ENCODE measurements at places on chromosomes 6 and 20. TPM values are rescaled to one million over a fixed set of nuclear protein-coding genes. Genes with fewer than 3 reads are reported as not detected.

DNA sequence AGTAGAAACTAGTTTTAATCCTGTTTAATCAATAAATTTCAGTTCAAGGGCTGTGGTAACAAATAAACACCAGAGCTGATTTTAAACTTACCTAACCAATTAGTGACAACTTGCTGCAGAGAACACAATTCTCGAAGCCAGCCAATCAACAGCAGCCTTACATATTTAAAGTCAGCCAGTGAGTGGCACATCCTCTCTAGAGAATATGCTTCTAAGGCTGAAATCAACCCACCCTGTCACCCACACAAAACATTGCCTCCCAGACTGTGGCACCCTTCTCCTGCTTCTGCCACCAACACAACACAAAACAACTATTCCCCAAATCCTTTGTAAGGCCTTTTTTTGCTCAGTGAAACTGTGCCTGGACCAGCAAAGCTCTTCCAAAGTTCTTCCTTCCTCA, 306.0 kb downstream of the EYA4 start:
- DNase-seq, result no peak

DNA sequence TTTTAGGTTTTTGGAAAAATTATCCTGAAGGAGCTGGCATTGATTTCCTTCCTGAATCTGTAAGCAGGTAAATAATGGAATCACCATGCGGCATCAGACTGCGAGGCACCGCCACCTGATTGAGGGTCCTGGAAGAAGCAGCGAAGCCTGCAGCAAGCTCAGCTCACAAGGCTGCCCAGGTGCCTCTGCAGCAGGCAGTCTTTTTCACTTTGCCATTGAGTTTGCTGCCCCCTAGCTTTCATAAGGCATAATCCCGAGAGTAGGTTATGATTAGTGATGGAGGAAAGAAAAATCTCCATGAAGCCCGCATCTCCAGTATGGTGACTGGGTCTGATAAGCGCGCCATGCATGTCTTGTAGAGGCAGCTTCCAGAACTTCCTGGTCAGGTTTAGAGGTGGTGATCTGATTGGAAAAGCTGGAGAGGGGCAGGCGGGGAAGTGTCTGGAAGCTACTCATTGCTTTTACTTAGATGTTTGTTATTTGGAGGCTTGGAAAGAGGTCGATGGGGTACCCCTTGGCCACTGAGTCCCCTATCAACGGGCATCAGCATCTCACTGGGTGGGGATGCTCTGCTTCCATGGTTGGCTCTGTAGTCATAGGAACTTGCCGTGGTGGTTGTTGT, 26.7 kb downstream of the IYD start:
- DNase-seq, result peak; percentile 37

GPR6 gene
- total RNA-seq, result not detected

ZC2HC1B gene
- not detected for total RNA-seq

DNA sequence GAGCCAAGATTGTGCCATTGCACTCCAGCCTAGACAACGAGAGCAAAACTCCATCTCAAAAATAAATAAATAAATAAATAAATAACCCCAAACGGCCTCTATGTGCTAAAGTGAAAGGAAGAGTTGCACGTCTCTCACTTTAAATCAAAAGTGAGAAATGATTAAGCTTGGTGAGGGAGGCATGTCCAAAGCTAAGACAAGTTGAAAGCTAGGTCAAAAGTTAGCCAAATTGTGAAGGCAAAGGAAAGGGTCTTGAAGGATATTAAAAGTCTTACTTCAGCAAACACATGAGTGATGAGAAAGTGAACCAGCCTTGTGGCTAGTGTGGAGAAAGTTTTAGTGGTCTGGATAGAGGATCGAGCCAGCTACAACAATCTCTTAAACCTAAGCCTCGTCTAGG, 14.3 kb downstream of the ZBP1 start:
- no peak for DNase-seq

DNA sequence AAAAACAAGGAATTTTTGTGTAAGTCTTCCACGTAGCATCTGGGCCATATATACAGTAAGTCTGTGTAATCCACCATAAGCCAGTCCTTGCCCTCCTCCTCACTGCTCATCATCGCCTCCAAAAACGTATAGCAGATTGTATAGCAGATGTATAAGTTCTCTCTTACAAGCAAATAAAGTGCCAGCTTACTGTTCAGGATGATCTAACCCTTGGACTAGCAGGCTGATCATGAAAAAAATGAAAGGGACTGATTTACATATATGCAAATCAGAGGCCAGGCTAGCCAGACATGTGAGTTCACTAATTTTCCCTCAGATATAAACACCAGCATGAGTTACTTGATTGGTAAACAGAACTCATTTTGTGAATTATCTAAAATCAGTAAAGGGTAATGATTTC, 171.5 kb downstream of the LY86 start:
- DNase-seq, result no peak

KCNK5 gene
- 2.3 TPM for total RNA-seq

GRCh38 chr6:46437671-46438221, 53.5 kb downstream of the RCAN2 start:
- no peak for DNase-seq

DNA sequence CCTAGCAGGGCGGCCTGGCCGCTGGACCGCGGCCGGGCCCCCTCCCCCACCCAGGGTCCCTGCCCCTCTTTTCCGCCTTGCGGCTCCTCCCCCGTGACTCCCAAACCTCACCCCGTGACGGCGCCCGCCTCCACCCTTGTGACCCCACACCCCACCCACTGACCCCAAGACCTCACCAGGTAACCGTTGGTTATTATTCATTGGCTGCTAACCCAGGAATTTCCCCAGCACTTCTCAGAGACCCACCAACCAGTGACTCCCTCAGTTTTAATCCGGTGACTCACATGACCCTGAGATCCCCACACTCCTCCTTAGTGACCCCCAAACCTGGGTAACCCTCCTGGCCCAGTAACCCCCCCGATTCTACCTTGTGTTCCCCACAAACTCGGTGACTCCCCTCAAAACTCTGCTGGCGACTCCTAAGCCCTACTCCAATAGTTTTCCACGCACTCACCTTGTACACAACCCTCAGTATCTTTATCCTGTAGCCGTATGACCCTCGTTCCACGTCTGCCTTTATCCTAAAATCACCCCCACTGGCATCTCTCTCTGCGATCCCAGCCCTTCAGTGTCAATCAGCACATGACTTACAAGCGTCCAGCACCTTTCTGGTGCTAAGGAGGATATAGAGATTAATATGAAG, 534 bp downstream of the ZNF76 start:
- DNase-seq, result peak; percentile 66

DNA sequence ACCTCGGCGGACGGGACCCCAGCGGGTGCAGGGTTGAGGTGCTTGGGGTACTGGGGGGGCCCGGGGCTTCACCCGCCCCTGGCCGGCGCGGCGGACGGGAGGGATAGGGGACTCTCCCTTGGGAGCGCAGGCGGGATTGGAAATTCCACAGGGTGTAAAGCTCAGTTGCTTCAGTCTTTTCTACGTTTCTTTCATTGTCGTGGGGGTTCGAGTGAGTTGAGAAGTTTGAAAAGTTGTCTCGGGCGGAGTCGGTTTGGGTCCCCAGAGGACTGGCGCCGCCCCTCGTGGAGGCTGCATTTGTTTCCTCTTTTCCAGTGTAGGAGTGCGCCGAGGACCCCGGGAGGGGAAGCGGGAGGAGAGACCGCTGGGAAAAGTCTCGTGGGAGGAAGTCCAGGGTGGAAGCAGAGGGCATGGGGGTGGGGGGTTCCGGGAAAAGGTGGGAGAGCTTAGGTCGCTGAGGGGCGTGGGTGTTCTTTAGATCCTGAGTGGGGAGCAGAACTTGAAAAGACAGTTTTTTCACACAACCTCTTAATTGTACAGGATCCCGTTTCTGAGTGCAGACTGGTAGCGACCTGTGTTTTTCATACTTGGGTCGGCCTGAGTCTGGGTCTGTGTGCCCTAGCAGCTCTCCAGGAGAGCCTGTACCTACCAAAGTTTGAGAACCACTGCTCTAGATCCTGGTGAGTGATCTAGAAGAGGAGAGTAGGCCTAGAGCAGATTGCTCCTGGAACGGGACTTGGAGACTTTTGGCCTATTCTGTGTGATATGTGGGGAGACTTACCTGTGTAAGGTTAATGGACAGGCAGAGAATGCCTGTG, 495 bp downstream of the FAM83B start:
- peak; percentile 33 for DNase-seq

TRAPPC3L gene
- total RNA-seq, result not detected

DNA sequence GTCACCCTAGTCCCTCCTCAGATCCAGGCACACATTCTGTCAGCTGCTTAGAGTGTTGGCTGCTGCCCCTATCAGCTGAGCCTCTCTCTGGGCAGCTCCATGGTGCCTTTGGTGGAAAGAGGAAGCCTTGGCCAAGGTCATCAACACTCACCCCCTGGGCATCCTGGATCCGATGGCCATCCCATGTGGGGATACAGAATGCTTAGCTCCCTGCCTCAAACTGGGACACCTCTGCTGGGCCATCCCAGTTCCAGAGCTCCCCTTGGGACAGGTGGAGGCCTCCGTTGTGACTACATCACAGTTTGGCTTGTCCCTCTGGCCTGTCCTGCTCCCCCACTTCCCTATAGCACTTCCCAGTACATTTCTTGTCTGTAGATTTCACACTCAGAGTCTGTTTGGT, 45.6 kb downstream of the TOX2 start:
- DNase-seq, result no peak

GRCh38 chr20:62441987-62442539, 14.7 kb upstream of the RBBP8NL start:
- DNase-seq, result no peak

- no peak for DNase-seq
Observed at GRCh38 chr20:56205346-56205745, 43.2 kb upstream of the MC3R start.

GRCh38 chr6:145069966-145070365, 665.4 kb downstream of the EPM2A start:
- no peak for DNase-seq

DNA sequence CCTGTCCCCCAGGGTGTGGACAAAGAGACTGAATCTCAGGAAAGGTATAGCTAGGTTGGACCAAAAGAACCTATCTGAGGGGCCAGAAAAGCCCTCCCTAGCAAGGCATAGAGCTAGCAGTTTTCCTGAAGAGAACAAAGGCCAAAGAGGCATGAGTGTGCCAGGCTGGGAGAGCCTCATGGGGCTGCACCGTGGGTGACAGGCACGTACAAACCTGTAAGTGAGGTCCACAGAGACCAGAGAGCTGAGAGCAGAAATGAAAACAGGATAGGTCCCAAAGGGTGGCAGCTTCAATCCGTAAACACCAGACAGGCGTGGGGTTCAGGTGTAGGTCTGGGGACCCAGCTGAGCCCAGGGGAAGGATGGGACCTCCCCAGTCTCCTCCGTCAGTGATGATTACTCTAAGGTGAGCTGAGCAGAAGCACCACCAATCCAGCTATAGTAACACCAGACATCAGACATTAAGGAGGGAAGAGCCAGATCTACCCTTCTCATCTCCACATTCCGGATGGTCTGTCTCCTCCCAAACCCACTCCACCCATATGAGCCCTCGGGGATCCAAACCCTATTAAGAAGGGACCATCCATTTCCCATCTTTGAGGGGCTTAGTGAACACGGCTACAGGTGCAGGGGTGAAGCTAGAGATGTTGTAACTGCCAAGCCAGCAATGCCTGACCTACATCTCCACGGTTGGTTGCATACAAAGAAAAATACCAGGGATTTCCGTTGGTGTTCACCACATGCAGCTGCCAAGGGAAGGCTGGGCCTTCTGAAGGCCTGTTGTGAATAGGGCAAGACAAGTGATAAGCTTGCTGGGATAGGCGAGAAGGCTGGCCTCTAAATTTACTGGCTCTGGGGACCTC, 38.3 kb downstream of the BCL2L1 start:
- no peak for DNase-seq

DNA sequence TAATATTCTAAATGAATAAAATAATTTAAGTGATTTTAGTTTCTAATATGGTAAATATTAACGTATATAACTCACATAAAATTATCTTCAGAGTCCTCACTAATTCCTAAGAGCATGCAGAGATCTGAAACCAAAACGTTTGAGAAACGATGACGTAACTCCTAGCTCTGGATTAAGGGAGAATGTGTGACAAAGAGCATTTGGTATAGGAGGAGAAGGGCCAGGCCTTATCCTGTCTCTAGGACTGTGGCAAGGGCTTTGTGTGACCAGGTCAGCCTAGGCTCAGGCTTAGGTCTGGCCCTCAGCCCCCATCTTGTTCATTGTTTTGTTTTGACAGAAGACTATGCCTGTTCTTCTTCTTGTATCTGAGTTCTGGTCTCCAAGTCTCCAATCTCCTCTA, 19.2 kb upstream of the POLR1H start:
- DNase-seq, result no peak

- no peak for DNase-seq
Observed at GRCh38 chr6:101224751-101225150, 168.8 kb upstream of the GRIK2 start.

KHDC1 gene
- 8.0 TPM for total RNA-seq

- no peak for DNase-seq
Observed at GRCh38 chr6:165842281-165842936, 179.4 kb upstream of the PDE10A start.

DNA sequence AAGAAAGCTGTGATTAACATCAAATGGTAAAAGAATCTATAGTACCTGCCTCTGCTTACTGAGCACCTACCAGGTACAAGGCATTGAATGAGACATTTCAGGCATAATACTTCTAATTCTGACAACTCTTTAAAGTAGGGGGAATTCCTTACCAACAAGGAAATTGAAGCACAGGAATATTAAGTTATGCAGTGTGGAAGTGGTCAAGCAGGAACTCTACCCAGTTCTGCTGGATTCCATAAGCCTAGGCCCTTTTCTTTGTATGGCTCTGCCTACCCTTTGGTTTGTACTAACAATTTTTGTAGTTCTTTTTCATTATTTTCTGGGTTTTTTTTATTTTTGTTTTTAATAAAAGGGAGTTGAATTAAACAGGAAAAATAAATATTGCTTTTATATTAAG, 114.5 kb downstream of the MAP3K5 start:
- DNase-seq, result no peak

DNA sequence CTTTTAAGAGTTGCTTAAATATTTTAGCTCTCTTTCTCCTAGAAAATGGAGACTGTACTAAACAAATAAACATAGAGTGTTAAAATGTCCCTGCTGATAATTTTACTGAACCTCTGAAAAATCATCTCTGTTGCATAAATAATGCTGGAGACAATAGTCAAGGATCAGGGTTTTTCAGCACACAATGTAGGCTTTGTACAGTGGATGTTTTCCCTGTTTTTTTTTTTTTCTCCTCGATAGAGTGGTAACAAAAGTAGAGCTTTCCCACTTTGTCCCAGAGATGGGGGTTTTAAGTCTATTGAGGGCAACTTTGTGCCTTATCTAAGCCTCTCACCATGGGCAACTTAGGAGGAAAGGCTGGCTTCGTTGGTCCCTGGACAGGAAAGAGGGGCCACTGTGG, 222.6 kb upstream of the HDDC2 start:
- no peak for DNase-seq

GRCh38 chr20:39480276-39481043, 518.3 kb downstream of the DHX35 start:
- DNase-seq, result no peak
